ENCODE measurements at places on chromosomes 12 and 14.

DNA sequence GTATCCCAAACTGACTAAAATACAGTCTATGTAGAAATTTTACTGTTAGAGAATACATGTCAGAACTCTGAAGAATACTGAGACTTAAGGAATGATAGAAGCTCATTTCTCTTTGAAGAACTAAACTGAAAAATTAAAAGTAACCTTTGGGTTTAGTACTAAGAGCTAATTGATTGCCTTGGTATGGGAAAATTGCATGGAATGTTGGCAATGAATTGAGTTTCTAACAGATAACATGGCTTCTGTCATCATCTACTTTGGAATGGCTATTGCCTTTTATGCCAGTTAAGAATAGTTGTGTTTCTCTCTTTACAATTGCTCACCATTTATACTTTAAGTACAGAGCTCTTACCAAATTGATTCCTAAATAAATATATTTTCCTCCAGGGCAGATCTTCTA, 308.8 kb upstream of the SYT1 start:
- DNase-seq = no peak

- no peak for DNase-seq
These were observed 143.1 kb upstream of the HMGA2 start for GRCh38 chr12:65681226-65681625.

GRCh38 chr12:48351022-48351708, 446 bp upstream of the ZNF641 start:
- DNase-seq = no peak

- no peak for DNase-seq
These were observed 429.0 kb upstream of the FBXO33 start for GRCh38 chr14:39861229-39861600.

GRCh38 chr14:36207500-36207899, 31.0 kb upstream of the PTCSC3 start:
- no peak for DNase-seq

GRCh38 chr14:104950021-104950420, 25.3 kb downstream of the PLD4 start:
- DNase-seq = no peak

DNA sequence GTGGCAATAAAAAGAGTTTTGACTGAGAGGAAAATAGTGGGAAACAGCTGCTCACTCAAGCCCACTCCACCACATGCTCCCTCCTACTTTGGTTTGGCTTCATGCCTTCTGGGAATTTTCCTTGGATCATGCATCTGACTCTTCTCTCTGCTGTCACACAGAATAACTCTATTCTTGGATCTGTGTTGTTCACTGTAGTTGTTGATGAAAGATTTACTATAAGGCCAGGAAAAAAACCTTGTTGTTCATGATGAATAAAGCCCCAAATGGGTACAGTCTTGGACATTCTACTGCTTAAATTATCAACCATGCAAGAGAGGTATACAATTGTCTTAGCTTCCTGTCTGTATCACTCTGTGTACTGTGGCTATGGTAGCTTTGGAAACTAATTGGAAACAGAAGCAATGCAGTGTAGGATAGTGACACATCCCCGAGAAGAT, 70.5 kb downstream of the TMX1 start:
- no peak for DNase-seq

DNA sequence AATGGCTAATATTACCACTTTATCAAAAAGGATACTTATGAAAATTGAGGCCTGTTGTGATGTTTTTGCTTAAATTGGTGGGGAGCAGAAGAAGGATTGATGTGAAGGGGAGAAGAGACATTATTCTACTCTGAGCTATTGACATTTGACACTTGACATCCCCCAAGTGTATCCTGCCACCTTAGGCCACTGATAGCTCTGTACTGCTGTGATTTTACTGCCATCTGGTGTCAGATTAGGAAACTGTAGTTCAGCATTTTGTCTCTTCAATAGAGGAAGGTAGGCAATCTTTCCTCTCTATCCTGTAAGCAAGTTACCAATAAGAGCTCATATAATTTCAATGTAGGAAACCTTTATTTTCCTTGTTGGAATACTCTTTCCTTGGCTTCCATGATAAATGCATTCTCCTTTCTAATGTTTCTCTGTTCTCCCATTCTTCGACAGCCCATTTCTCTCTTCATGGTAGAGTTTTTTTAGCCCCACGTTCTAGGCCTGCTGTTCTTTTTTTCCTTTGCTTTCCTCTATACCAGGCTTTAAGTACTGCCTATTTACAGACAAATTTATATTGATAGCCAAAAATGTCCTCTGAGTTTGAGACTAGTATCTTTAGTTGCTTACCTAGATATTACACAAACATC, 46.3 kb downstream of the PPHLN1 start:
- no peak for DNase-seq

- DNase-seq = no peak
These were observed 43.0 kb downstream of the SERPINA3 start for GRCh38 chr14:94655169-94655710.

GRCh38 chr12:106632797-106633450, 50.1 kb downstream of the RFX4 start:
- no peak for DNase-seq

GRCh38 chr12:54021432-54022013, 6.7 kb upstream of the HOXC6 start:
- no peak for DNase-seq

- DNase-seq = no peak
These were observed 238.4 kb upstream of the NOS1 start for GRCh38 chr12:117599849-117600248.

- no peak for DNase-seq
These were observed 129.2 kb upstream of the RFLNA start for GRCh38 chr12:124165695-124166094.

DNA sequence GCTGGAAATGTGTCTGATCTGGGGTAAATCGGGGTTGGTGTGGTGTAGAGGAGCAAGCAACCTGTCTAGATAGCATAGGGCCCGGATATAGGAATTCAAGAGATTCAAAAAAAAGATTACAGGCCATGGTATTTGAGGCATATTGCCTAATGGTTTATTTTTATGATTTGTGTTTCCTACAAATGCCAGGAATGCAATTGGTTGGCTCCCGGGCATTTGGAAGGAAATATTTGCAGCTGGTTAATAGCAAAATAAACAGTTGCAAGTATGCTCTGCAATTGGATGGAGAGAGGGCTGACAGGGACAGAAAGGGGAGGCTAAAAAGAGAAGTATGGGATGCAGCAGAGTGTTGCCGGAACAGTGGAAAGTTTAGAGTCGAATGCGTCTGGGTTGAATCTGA, 315.6 kb upstream of the ATP2B1 start:
- DNase-seq = no peak

DNA sequence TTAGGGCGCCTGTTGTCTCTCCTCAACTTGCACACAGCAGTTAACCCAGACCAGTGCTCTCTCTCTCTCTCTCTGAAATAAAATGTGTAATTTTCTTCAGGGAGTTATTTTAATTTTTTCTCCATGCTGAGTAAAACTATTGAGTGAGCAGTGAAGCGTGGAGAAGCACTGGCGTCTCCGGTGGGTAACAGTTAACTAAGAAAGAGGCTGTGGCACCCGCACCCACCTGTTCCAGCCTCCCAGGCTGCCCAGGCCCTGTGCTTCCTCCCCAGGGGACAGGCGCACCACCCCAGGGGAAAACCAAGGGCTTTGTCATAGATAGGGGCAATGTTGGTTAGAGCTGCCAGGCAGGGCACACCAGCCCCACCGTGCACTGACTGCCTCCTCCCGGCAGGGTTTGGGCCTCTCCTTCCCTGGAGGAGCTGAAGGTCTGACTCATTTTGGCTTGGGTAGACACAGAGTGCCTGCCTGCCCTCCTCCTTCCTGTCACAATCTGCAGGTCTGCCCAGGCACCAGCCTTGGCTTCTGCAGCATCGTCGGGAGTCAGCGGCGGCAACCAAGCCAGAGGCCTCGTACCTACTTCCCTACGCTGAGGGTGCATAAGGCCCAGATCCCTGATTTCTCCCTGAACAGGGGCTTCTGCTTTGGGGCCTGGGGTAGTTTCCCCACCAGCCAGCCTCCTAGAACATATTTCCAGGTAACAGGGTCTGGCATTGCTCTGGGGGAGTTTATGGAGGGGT, 3.9 kb downstream of the HOXC5 start:
- DNase-seq = no peak

DNA sequence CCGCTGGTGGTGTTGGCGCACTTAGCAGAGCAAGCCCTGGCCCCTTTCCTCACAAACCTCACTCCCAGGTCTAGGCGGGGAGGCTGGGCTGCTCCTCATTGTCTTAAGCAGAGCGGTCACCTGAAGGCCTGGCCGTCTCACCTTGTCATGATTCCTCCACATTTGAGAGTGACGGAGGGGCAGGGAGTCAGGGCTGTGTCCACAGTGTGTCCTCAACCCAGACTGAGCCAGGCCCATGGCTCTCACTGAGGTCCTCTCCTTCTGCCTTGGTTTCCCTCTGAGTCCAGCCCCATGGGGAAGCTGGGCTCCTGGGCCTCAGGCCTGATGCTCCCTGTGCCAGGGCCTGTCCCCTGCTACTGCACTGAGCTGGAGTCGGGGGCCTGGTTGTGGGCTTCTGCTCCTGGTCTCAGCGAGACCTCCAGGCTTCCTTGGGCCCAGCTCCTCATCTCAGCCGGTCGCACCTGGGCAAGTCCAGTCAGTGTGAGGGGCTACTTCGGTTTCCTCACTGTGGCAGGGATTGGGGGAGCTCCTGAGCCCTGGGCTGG, 44.9 kb downstream of the KRT80 start:
- DNase-seq = no peak

DNA sequence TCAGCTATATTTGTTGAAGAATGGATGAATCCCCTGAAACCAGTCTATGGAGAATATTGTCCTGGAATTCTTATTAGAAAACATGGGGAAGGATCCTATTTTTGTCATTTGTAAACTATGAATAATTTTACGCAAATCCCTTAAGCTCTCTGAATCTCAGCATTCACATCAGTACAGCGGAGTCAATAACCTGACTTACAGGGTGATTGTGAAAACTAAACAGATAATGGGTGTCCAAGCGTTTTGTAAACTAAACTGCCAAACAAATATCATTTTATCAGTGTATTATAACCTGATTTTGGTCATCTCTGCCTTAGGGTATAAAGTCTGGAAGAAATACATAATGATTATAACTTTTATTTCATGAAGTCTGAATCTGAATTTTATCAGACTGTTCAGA, 10.0 kb downstream of the ART4 start:
- DNase-seq = no peak

- DNase-seq = no peak
These were observed 7.6 kb upstream of the STK38L start for GRCh38 chr12:27236498-27236897.

- DNase-seq = no peak
These were observed 56.8 kb upstream of the CNOT2 start for GRCh38 chr12:70186436-70186835.
